ENCODE measurements at places on chromosomes 13 and 19. TPM values are rescaled to one million over a fixed set of nuclear protein-coding genes. Genes with fewer than 3 reads are reported as not detected.

- no peak for DNase-seq
These were observed 134.9 kb downstream of the KCTD12 start for GRCh38 chr13:76751278-76751677.

- no peak for DNase-seq
These were observed 1.2 kb downstream of the ZNF233 start for GRCh38 chr19:44260695-44261446.

- DNase-seq, result no peak
These were observed 704.4 kb upstream of the PCDH20 start for GRCh38 chr13:62119739-62120700.

The SOX1 gene
- polyA plus RNA-seq, result not detected

The GFY gene
- not detected for polyA plus RNA-seq

The MBD3L3 gene
- polyA plus RNA-seq, result not detected
